ENCODE measurements at places on chromosomes 3 and 15. TPM values are rescaled to one million over a fixed set of nuclear protein-coding genes. Genes with fewer than 3 reads are reported as not detected.

COPG1 gene
- total RNA-seq, result 371 TPM

ALG1L2 gene
- total RNA-seq, result not detected

CEP19 gene
- 4.0 TPM for total RNA-seq

LRRC49 gene
- 25.2 TPM for total RNA-seq

IGDCC3 gene
- 0.25 TPM for total RNA-seq

CLEC3B gene
- total RNA-seq, result 10.5 TPM

CIDEC gene
- not detected for total RNA-seq

GOLIM4 gene
- 50.0 TPM for total RNA-seq

FBXL22 gene
- total RNA-seq, result 0.54 TPM

COLQ gene
- total RNA-seq, result 1.8 TPM

PTPRG gene
- 27.6 TPM for total RNA-seq

GATM gene
- 0.57 TPM for total RNA-seq

CEMIP gene
- 249 TPM for total RNA-seq

TMEM108 gene
- total RNA-seq, result not detected

LRRC34 gene
- 7.4 TPM for total RNA-seq

HRH1 gene
- total RNA-seq, result 20.6 TPM

TMEM266 gene
- not detected for total RNA-seq

FBXL2 gene
- total RNA-seq, result 9.7 TPM

RGMA gene
- 6.1 TPM for total RNA-seq

Data from fibroblast of the aortic adventitia (primary cell).